ENCODE measurements at places on chromosomes 6 and 20.
A peak's percentile ranks its signal among the peaks of the same experiment; 100 is the strongest.

- no peak for DNase-seq
These were observed 69.7 kb upstream of the PMEPA1 start for GRCh38 chr20:57779401-57780003.

DNA sequence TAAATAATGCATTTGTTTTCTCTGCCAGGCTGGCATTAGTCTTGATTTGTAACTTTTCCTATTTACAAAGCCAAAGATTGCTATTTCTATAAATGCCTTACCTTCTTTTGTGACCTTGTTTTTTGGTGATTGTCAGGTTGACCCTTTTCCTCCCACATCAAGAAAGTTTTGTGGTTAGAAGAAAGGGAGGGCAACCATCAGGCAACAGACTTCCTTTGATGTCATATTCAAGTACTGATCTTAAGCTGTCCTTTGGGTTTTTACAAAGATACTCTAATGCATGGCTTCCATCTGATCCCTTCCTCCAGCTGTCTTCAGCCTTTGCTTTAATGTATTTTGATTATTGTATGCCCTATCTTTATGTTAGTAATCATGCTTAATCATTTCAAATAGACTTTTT lies 23.9 kb downstream of the RNF217 start:
- no peak for DNase-seq

DNA sequence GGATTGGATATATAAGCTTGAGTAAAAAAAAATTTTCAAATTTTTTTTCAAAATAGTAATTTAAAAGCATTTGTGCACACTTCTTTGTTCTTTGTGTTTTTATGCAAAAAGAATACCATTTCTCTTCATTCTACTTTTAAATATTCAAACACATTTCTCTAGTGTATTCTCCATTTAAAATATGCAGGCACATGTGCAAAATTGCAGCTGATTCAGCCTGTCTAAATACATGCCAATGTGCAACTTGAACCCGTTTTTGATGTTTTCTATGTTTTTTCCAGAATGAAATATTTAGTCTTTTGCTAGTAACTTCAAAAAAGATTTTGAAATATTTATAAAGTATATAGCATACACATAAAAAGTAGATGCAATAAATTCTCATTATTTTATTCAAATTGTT lies 411.8 kb downstream of the MMUT start:
- no peak for DNase-seq

DNA sequence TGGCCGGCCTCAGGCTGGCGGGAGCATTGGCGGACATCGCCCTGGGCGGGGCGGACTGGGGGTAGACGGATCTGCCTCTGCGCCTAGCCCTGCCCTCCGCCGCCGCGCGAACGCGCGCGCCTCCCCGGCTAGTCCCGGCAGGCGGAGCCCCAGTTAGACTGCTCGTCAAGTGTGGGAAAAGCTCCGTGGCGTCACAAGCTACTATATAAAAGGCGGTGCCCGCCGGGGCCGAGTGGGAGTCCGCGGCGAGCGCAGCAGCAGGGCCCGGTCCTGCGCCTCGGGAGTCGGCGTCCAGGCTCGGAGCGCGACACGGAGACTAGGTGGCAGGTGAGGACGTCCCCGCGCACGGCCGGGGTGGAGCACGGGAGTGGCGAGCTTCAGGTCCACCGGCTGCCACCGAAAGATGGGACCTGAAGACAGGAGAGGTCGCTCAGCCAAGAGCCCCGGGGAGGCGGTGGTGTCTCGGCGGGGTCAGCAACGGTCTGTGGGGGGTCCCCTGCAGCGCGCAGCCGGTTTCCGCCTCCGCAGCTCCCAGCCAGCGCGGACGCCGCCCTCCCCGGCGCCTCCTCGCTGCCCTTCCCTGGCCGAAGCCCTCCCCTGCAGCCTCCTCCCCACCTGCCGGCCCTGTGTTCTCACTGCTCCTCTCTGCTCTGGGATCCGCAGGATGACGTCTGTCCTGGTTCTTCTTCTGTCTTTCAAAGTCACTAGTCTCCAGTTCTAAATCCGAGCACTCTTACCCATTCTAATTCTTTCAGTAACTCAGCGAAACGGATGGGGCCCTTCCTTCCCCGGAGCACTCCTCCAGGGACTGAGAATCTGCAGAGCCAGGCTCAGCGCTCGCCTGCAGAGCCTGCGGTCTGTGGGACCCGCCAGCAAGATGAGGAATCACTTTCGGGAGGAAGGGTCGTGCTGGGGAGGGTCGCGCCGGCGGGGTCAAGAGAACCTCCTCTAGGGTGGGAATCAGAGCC lies 4.3 kb upstream of the RIPK1 start:
- DNase-seq = peak; percentile 86

DNA sequence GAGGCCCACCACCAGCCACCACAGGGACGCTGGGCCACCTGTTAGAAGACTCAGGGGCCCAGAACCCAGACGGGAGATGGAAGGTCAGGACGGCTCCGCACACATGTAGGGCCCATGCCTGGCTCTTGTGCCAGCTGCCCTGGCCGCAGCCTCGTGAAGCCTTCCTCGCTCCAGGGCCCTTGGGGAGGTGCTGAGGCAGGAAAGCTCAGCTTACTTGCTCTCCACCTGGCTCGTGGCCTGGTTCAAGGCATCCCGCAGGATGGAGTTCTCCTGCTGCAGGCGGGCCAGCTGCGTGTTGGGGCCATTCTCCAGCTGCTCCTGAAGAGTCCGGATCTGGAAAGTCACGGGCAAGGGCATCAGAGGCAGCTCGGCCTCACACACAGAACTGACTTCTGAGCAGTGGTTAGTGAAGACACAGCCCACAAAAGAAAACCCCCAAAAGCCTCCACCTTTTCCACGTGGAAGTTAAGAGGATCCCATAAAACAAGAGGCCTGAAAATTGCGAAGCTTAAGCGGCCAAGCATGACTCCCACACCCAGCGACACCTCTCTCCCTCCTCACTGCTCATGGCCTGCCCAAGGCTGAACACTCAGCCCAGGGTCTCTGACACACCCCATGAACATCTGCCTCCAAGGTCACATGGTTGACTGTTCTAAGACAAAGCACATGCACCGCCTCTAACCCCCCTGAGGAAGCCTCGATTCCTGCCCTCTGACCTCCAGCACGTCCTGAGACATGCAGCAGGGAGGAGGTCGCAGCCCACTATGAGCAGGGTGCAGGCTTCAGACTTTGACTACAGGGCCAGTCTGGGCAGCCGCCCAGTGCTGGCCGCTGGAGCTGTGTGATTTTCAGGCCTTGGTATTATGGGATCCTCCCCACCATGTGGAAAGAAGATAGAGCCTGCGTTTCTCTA lies 46.5 kb downstream of the RRBP1 start:
- no peak for DNase-seq

Measured in CD8-positive, alpha-beta T cell (primary cell).